ENCODE measurements at places on chromosomes 4 and X.

DNA sequence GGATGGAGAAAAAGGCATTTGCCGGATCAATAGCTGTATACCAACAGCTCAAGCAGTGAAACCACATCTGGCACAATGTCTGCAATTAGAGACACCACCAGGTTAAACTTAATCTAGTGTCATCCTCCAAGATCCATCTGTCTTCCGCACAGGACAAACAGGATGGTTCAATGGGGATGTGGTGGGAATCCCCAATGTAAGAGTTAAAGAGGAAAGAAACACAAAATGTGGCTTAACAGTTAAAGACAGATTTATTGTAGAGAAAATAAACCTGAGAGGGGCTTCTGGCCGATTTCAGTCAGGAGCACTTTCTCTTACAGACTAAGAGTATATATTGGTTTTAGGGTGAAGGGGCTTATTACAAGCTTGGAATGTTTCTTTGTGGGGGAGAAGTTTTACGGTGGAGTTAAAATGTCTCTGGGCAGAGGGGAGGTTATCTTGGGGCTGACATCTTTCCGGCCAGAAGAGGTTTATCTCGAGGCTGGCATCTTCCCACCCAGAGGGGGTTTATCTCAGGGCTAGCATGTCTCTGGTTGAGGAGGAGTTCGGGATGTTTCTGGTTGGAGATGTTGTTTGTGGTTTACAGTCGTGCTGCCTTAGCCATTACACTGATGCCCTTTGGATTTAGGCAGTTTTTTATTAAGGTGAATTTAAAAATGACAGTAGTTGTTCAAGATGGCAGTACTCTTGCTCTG lies 61.7 kb downstream of the KANTR start:
- no peak for DNase-seq

DNA sequence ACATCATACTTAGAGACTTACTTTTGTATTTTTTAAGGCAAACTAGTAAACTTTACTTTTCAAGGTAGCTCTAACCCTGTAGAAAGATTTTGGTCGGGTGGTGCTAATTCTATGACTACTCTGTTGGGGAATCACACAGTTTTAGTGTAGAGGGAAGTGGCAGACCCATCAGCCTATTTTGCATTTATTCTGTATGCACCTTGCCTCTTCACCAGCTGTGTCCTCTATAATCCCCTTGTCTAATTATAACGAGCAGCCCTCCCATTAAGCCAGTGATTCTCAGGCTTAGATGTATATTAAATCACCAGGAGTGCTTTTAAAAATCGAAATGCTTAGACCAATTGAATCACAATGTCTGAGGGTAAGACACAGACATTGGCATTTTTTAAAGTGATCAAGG lies 78.1 kb downstream of the GALNT7 start:
- no peak for DNase-seq

DNA sequence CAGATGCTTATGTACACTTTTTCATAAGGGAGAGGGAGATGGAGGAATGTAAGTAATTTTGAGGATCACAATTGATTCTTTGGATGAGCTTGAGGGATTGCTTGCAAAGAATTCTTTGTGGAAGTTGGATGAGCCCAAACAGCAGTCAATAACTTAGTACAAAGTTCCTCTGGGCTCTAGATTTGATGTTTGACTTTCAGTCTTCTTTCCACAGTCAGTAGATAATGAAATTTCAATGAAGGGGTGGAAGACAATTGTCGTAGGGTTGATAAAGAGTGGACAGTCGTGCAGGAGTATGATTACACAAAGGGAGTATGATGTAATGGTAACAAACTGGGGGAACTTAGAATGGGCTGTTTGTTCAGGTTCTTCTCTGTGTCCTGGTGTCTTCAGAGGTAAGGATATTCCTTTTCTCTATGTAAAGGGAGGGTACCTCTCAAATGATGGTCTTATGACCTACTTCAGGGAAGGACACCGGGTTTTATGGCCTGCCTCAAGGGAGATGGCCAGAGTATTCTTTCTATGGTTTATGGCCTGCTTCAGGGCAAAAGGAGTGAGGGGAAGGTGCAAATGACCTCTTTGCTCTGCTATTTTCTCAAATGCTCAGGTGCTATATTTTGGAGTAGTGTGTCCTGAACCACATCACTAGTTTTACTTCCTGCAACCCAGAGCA lies 1.7 kb upstream of the ABRAXAS1 start:
- no peak for DNase-seq

DNA sequence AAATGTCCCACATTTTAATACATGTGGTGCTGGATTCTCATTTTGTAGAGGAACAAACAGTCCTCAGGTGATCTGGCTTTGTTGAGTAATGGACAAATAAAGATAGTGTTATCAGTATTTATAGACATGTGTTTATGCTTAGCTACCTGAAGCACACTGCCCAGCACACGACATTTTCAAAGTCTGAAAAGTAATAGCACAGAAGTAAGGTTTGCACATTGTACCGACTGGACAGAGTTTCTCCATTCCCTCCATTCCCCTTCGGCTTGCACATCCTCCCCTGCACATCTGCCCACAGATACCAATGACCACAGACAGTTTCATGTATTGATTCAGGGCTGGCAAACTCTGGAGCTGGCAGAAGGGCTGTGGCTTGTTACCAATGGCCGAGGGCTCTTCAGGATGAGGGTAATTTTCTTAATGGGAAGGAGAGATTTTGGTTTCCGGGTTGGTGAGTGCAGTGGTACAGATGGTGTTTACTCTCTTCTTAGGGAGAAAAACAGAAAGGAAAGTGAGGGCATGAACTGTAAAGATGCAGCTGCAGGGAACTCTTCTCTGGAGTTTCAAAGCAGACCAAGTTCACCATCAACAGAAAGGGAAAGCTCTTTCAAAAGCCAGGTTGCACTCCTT lies 2.3 kb downstream of the GRPR start:
- no peak for DNase-seq

GRCh38 chr4:87974856-87975462 lies 555 bp upstream of the SPP1 start:
- no peak for DNase-seq

DNA sequence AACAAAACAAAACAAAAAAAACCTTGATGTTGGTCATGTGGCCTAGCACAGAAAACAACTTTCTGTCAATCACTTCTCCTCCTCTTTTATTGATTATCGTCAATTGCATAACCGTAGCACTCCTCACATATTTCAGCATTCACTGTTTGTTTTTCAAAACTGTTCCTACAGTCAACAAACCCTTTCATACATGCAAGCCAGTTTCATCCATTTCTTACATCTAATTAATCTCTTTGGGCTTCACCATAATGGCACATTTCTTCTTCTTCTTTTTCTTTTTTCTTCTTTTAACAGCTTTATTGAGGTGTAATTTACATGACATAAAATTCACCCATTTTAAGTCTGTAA lies 246.9 kb downstream of the PTTG2 start:
- DNase-seq: no peak

DNA sequence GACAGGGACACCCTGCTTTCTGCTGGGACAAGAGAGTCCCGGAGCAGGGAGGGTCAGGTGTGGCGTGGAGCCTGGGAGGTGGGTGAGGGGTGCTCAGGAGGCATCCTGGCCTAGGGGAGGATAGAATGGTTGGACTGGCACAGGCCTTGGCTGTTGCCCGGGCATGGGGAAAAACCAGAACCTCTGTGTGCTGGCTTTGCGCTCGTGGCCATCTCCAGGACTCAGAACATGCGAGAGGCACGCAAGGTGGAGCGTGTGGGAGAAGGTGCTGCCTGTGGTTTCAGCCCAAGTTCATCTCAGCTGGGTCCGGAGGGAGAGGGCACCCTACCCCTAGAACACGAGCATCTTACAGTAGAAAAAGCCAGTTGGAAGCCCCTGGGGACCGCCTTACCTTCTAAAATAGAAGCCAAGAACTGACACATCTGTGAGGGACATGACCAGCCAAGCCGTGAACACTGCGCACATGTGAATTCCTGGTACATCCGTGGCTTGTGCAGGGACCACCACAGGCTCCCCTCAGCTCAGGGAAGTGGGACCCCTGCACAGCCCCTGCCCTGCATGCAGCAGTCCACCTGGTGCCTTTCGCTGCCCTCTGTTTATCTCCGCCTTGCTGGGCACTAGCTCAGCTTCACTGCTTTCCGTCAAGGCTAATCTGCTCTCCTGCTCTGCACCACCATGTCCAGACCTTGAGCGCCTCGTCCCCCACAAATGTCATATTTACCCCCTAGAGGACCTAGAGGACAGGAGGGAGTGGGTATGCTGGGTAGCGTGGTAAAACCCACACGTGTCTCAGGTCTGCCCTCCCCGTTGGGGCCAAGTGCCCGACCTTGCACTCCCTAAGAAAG lies 13.5 kb downstream of the MSANTD1 start:
- DNase-seq: no peak

DNA sequence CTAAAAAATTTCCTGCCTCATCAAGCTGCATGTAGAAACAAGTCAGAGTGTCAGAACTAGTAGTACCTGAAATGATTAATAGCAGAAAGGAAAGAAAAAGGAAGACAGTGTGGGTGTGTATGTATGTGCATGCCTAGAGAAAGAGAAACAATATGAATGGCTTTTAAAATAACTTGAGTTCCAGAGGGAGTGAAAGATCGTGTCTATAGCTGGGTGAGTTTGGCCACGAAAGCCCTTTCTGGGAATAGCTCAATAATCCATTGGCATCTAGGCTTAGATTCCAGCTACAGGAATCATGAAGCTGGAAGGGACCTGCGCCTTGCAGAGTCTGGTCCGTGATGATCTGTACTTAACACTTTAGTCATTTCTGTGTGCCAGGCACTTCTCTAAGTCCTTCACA lies 195.6 kb downstream of the RAPGEF2 start:
- no peak for DNase-seq

DNA sequence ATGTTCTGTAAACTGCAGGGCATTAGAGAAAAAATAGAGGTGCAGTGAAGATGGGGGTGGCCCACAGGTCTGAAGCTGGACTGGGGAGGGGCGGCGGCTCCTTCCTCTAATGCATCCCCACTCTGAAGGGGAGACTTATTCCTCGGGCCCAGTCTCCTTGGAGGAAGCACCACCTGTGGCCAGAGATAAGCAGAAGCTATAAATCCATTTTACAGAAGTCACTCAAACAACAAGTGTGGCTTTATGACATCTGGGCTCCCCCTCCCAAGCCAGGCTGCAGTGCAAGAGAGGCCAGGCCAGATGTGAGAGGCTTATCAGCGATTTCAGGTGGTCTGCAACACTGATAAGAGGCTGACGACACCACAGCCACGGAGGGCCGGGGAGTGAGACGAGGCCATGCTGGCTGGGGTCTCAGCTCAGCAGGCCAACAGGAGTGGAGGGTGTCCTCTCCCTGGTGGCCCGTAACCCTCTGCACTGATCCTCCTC lies 15.8 kb downstream of the CYTL1 start:
- peak; percentile 25 for DNase-seq

DNA sequence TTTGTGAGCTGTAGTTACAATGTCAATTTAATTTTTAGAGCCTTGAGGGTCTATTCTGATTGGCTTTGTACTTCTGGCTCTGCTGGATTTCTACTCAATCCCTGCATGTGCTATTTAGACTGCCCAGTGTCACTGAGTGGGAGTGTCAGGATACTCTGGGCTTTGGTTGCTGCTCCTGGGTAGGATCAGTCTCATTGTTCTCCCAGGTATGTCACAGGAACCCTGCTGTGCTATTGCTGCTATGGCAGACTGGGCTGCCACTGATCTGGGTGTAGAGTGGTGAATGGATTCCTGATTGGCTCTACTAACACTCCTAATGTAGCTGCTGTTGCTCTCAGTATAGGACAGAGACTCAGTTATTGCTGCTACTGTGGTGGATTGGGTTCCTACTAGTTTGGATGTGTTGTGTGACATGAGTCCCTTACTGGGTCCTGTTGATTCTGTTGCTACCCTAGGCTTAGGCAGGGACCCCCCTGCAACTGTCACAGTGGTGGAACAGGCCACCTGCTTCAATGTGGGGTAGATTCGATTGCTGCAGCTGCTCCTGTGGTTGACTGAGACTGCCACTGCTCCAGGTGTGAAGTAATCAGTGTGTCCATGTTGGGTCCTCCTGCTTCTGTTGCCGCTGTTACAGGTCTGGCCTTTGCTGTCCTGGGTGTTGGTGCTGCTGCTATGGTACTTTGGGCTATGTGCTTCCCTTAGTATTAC lies 707.8 kb upstream of the AMOT start:
- DNase-seq: no peak

DNA sequence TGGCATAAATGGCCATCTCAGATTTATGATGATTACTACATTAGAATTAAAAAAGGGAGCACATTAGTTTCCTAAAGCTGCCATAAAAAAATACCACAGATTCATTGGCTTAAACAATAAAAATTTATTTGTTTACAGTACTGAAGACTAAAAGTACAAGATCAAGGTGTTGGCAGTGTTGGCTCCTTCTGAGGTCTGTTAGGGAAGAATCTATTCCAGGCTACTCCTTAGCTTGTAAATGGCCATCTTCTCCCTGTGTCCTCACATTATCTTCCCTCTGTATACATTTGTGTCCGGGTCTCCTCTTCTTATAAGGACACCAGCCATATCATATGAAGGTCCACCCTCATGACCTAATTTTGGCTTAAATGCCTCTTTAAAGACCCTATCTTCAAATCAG lies 341.0 kb downstream of the SLC7A11 start:
- no peak for DNase-seq

- DNase-seq: no peak
Observed at GRCh38 chr4:22091906-22092305, 143.3 kb upstream of the KCNIP4 start.

DNA sequence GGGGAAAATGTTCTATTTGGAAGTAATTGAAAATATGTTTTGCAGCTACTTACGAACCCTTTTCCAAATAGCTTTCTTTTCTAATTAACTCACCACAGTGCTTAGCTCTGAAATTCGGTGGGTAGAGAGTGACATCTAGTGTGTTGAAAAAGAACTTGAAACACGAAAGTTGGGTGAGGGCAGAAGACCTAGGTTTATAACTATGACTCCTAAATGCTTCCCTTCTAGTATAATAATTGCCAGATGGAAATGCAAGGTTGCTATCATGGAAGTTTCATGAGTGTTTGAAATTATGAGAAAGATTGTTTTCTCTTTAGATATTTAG lies 77.3 kb upstream of the NOCT start:
- DNase-seq: no peak

GRCh38 chrX:119492463-119492862 lies 24.2 kb downstream of the SLC25A5 start:
- DNase-seq: no peak

DNA sequence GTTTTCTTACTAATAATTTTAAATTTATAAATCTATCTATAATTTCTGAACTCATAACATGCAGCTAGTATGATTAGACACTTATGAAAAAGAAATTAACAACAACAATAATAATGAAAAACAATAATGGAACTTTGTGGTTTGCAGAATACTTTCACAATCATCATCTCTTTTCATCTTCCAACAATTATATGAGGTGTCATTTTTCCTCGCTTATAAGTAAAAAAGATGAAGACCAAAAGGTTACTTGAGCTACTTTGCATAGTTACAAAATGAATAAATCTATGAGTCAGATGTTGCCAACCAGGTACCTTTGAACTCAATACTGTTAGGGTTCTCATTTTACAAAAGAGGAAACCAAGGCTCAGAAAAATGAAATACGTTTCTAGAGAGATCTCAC lies 98.5 kb upstream of the ELOVL6 start:
- DNase-seq: no peak

- DNase-seq: no peak
Observed at GRCh38 chrX:107736781-107737531, 38.6 kb downstream of the TSC22D3 start.

All from vagina (tissue), 2 donors.